ENCODE measurements at places on chromosomes 5 and 9.

- peak; percentile 16 for DNase-seq
Measured at GRCh38 chr5:1763548-1763911, 36.1 kb downstream of the MRPL36 start.

GRCh38 chr5:133977161-133977787, 8.8 kb upstream of the C5orf15 start:
- DNase-seq = peak; percentile 32

- peak; percentile 86 for DNase-seq
Measured at GRCh38 chr5:40486437-40487275, 193.1 kb upstream of the PTGER4 start.

- no peak for DNase-seq
Measured at GRCh38 chr5:65866837-65867521, 59.4 kb upstream of the ERBIN start.

- DNase-seq = no peak
Measured at GRCh38 chr5:144864118-144864517, 693.4 kb downstream of the KCTD16 start.

GRCh38 chr9:129570450-129571297, 50.2 kb downstream of the C9orf50 start:
- DNase-seq = peak; percentile 38

DNA sequence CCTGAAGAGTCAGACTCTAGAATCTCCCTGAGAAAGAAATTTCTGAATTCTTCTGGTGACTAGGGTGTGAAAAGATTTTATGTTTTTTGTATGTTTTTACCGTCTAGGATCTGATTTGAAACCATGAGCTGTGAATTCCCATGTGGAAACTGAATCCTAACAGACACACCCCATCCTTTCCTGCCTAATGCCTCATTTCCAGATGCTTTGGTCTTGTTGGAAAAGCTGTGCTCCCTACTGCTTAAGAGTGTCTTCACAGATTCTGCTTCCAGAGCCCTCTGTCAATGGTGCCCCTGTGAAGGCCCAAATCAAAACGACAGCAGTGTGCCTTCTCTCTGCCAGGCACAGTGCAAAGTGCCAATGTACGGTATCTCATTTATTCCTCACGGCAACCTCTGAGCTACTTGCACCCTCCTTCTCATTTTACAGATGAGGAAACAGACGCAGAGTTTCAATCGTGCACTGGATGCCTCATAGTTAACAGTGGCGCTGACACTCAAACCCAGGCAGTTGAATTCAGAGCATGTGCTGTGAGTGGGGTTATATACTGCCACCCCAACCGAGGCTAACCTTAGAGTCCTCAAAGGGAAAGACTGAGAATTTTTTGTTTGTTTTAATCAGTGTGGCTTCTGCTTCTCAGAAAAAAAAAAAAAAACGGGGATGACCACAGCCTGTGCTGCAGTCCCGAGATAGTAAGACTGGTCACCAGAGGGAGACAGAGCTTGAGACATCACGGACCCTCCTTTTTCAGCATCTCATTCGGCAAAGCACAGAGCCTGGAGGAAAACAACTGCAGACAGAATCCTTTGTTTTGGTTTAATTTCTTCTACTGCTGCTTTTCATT, 188.4 kb downstream of the SNCAIP start:
- peak; percentile 81 for DNase-seq

- no peak for DNase-seq
Measured at GRCh38 chr5:179805070-179805528, 1.6 kb downstream of the MGAT4B start.

GRCh38 chr9:137593176-137593575, 2.9 kb upstream of the ZMYND19 start:
- no peak for DNase-seq

GRCh38 chr9:22052376-22052945, 43.4 kb upstream of the CDKN2B start:
- peak; percentile 75 for DNase-seq

DNA sequence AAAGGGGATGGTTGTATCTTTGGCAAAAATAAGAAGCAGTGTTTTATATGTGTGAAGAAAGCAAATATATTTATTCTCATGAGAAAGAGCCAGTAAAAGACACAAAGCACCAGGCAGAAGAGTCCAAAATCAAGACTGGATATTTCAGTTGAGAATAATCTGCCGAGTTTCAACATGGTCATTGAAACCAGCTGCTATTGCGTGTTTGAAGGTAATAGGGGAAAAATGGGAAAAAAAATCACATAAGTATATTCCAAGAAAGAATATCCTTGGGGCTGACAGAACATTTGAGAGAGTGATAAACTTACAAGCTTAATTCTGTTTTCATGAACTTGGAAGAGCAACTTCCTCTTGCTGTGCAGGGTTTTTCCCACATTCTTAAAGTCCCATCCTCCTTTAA, 79.9 kb downstream of the ISOC1 start:
- no peak for DNase-seq

GRCh38 chr9:136840877-136841645, 1.2 kb upstream of the AJM1 start:
- peak; percentile 84 for DNase-seq

- DNase-seq = no peak
Measured at GRCh38 chr5:167665841-167666375, 625.5 kb upstream of the WWC1 start.

- DNase-seq = no peak
Measured at GRCh38 chr5:56506211-56506965, 273.3 kb upstream of the ANKRD55 start.

DNA sequence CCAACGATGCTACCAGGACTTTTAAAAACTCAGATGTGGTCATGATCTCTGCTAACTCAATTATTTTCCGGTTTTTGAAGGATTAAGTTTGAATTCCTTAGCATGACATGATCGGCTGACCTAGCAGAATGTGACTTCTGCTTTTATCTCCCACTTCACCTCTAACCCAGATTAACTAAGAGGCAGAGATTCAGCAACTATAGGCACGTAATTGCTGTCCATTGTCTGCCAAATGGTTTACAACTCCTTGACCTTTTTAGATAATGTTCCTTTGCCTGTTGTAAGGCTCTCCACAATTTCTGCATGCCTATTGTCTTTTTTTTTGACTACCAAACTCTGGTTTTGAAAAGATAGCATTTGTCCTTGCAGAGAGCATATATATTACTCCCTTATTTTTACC, 268.2 kb downstream of the BRINP1 start:
- no peak for DNase-seq

DNA sequence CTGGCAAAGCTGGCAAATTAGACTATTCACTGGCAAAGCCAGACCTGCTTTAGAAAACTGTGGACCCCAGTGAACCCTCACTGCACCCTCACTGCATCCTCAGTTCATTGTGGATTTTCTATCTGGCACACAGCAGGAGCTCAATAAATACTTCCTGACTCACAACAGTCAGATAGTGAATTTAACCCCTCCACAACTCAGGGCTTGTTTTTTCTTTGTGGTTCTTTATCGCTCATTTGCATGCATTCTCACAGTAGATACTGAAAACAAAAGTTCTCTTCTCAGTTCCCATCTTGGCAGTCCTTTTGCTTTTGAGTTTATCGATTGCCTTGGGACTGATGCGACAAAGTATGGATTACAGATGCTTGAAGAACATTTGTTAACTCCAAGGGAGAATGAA, 99.8 kb downstream of the ACTL7B start:
- no peak for DNase-seq

DNA sequence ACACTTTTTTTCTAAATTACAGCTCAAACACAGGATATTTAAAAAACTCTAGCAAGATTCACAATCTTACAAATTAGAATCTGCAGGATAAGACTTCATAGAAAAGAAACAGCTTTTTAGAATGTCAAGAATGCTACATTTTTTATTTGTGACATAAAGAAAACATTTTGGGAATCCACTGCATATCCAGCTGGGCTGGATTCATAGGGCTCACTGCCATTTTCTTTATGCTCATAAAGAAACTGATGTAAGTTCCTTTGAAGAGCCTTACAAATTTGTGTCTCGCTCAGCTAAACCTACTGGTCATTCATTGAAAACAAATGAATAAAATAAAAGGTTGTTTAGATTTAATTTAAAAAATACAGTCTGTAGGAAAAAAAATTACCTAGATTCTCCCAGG, 332.3 kb downstream of the TRPM3 start:
- DNase-seq = no peak

GRCh38 chr5:137344723-137345322, 154.3 kb downstream of the SPOCK1 start:
- DNase-seq = peak; percentile 72

DNA sequence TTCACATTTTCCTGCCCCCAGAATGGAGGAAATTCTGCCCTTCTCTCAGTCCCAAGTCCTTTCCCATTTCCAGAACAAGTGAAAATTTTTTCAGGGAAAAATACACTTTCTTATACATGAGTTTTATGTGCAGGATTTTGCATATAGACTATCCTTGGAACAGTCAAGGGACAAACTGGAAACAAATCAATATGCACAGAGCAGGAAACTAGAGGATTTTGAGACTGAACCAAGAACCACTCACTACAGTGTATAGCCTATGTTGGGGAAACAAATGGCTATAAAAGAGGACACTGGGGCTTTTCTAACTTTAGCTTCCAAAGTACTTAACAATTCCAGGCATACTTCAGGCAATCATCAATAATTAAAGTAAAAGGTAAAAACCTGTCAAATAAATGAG, 1036.1 kb upstream of the ARRDC3 start:
- DNase-seq = no peak

DNA sequence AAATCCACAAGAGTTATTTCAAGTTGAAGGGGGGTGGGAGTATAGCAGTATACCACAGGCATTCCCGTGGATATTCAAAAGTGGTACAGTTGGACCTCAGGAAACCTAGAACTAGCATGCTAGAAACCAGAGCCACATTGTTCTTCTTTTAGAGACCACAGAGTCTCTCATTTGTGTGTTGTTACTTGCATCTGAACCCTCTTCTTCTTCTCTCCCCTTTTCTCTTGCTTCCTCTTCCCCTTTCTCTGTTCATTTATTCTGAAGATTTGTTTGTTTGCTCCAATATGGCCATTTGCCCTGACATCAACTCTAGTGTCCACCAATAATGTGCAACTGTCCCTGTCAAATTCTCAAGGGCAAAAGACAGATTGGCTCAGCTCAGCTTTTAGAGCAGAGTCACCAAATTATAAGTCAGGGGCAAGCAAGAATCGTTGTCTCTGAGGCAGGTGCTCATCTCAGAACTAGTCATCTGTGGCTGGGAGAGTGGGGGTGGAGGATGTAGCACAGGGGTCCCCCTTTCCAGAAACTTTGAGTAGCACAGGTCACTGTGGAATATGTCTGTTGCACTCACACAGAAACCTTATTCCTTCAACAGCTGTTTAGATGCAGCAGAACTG, 321.1 kb downstream of the ARRDC3 start:
- no peak for DNase-seq

DNA sequence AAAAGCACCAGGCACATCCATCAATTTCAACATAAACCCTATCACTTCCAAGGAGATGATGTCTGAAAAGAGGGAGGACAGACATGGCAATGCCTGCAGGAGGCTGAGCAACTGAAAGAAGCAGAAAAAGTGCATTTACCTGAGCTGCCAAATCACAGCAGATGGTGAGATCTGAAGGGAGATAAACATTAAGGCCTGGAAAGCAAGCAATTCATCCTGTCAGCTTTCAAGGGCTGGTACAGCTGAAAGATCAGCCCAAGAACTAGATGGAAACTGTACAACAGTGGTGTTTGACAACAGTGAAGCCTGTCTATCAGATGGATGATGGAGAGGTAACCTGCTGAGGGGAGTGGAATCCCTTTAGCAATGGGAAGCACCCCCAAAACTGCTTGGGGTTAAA, 433.2 kb upstream of the ZNF608 start:
- DNase-seq = peak; percentile 26

DNA sequence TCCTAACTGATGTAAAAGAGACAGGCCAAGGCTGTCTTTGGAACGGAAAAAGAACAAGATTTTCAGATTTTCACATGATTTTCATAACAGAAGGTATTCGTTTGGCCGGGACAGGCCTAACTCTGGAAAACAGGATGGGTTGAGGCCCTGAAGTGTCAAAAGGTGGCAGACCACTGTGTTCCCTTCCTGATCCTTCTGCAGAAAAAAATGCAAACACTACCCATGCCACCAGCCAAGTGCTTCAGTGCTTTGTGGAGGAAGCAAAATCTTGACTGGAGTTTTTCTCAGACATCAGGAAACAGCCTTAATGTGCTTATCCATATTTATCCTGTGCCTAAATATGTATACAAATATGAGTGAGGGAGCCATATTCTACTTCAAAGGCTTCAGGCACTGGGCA, 113.5 kb upstream of the IL6ST start:
- DNase-seq = no peak

DNA sequence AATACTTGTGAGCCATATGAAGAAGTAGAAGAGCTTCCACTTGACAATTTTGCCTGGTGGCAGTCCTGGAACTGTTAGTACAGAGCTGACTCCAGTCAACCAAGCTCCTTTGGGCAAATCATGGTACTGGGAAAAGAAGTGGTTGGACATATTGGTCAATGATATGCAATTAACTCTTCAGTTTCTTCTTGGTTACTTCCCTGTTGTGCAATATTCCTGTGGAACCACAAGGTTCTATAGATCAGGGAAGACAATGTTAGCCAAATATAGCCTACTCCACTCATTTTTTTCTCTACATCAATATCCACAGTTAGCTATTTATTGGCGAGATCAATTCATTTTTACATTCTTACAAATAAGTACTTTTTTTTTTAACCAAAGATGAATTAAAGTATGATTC, 14.4 kb upstream of the GDA start:
- DNase-seq = no peak

GRCh38 chr9:1469996-1470395, 419.8 kb downstream of the DMRT2 start:
- DNase-seq = no peak

DNA sequence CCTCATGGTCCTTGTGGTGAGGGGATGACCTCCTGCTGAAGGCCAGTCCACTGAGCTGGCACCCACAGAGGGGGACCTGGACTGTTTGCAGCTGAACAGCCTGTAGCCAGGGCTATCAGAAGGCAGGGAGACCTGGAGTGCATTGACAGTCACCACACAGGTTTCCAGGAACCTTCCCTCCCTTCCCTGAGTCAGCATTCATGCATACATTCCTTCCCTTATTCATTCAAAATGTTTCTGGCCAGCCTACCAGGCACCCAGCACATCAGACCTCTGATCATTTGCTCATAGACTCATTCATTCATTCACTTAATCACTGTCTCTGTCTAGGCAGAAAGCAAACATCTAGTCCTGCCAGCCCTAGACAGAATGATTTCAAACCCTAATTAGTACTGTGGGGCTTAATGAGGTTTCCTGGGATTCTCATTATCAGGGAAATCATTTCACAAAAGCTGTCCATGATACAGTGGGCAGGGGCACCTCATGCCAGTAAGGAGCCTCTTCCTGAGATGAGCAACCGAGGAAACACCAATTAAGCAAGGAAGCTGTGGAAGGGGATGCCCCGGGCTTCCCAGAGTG, 110.1 kb upstream of the PPP1R26 start:
- DNase-seq = no peak
